ENCODE measurements at places on chromosomes 2 and 18.

- DNase-seq, result no peak
Measured at GRCh38 chr2:135792401-135793150, 44.4 kb downstream of the LCT start.

- DNase-seq, result no peak
Measured at GRCh38 chr2:111919794-111920608, 21.6 kb downstream of the MERTK start.

DNA sequence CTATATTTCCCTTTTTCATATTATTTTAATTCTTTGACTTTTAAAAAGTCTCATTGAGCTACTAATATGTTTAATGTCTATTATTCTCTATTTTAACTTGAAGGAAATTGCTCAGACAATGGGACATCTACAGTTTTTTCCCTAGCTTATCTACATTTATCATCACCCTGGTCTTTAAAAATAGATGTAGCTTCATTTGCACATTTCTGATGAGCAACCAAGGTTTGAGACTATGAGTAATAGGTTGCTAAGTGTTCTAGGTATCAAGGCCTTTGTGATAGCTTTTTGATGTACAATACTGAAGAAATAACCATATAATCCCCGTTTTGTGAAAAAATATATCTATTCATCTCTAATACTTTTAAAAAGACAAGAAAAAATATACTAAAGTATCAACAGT, 47.0 kb downstream of the STAT4 start:
- no peak for DNase-seq

- DNase-seq, result no peak
Measured at GRCh38 chr2:67783026-67783425, 279.8 kb downstream of the C1D start.

DNA sequence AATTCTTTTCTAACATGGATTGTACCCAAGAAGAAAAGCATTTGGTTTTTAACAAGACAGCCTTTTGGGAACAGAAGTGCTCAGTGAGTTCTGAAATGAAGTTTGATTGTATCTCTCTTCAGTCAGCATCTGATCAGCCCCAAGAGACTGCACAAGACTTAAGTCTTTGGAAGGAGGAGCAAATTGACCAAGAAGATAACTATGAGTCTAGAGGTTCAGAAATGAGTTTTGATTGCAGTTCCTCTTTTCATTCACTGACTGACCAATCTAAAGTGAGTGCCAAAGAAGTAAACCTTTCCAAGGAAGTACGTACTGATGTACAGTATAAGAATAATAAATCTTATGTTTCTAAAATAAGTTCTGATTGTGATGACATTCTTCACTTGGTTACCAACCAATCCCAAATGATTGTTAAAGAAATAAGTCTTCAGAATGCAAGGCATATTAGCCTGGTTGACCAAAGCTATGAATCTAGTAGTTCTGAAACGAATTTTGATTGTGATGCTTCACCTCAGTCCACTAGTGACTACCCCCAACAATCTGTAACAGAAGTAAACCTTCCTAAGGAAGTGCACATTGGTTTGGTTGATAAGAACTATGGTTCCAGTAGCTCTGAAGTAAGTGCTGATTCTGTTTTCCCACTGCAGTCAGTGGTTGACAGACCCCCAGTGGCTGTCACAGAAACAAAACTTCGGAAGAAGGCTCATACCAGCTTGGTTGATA, 31.2 kb downstream of the ZDBF2 start:
- DNase-seq, result no peak

DNA sequence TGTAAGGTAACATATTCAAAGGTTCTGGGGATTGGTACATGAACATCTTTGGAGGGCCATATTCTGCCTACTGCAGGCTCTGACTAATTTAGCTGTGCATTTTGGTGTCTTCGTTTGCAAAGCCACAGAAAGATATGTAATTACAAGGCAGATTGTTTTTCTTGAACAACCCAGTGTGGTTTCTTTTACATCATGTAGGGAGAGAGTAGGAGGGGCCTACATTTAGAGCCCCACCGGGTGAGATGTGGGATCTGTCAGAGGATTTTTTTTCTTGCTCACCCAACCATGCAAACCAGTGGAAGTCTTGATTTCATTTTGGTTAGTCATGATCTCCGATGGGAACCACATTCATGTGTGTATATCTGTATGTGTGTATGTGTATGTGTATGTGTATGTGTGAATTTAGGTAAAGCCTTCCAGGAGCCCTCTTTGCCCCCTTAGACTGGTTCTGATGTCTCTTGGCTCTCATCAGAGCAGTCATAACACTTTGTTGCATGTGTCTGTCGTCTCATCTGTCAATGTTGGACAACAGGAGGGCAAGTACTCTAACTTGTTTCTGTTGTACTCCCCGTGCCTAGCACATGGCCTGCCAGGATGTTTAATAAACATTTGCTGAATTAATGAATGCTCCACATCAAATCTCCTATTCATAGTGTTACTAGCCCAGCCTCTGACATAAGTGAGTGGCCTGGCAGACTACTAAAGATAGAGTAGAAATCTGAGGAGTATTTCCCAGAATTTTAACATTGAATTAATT, 239.9 kb downstream of the MTX2 start:
- no peak for DNase-seq

DNA sequence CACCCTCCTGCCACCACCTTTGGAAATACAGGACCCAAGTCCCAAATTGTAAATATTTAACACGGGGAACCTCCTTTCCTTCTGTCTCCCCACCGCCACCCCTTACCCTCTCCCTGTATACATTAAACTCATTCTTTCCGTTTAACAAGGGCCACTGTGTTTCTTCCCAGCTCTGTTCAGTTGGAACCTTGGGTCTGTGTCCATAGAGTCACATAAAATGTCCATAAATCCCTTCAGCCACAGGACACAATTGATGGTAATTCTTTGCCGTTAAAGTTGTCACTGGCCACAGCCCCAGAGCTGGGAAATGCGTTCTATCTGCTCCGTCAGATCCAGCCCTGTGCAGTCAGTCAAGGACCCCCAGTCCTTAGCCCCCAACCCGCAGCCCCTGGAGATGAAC, 49.9 kb upstream of the FZD7 start:
- no peak for DNase-seq

GRCh38 chr18:75034937-75035336, 174.0 kb downstream of the PTGR3 start:
- DNase-seq, result no peak

DNA sequence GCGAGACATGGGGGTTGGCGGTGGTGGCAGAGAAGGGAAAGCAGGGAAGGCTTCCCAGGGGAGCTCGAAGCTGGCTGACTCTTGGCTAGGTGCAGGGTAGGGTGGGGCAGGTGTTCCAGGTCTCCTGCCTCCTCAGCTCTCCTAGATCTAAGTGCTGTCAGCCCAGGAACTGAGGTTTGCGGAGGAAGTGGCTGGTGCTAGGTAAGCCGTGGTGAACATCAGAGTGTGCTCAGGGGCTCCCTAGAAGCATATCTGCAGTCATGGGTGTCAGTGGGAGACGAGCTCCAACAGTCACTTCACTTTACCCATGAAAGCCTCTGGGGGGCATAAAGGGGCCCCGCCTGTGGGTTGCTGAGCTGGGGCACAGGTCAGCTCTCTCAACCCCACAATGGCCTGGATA, 34.1 kb downstream of the ARHGEF4 start:
- DNase-seq, result no peak

- no peak for DNase-seq
Measured at GRCh38 chr2:129318581-129319421, 660.7 kb upstream of the RAB6C start.

DNA sequence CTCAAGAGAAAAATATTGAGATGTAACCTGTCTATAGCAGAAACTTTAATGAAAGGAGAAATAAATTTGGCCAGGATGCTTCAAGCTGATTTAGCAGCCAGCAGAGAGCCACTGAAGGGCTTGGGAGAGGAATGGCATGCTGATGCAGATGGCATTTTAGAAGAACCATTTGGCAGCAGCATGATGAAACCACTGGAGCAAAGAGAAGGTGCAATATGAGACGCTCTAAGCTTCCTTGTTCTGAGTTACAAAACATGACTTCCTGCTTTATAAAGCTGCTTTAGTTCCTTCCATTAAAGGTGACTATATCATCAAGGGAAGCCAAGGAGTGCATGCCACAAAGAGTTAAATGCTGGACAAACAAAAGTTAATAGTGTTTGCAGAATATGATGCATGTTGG, 189.7 kb downstream of the PID1 start:
- no peak for DNase-seq

DNA sequence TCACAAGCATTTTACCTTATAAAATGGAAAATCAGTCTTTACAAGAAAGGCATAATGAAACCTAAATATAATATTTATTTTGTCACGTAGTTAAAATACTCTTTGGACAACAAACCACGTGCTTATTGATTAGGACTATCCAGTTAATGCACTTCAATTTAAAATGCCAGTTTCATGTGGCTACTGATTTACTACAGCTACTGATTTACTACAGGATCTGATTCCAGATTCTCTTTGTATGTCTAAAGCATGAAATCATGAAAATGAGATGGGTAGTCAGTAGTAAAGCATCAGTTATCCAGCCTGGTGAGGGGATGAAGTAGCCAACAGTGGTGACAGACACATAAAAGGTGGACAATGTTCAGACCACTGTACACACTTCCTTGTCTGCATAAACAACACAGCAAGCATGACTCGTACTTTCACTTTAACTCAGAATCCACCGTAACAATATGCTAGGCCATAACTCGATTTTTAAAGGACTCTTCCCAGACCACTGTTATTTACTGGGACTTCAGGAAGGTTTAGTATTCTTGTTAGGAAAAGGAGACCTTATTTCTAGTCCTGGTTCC, 24.9 kb downstream of the ACAA2 start:
- DNase-seq, result no peak

GRCh38 chr18:58970943-58971790, 106.5 kb downstream of the ZNF532 start:
- no peak for DNase-seq

- peak; percentile 85 for DNase-seq
Measured at GRCh38 chr2:191171708-191172355, 21.0 kb upstream of the STAT4 start.

DNA sequence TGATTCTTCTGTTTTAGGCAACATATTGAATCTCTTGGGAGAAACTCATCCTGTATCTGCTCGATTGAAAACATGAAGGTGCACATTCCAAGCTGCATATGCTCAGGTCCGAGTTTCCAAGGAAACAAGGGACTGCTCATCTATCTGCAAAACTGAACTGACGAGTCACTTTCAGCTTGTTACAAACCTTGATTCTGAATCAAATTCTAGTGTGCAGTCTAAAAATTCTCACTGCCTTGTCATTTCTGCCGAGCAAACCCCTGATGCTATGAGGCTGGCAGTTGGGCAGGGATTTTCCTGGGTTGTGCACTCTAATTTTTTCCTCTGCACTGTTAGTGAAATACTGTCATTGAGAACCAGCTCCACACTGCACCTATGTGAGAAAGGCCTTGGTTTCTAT, 101.3 kb upstream of the ETAA1 start:
- peak; percentile 2 for DNase-seq

- DNase-seq, result no peak
Measured at GRCh38 chr2:8628866-8629209, 53.0 kb upstream of the ID2 start.

- no peak for DNase-seq
Measured at GRCh38 chr2:230898713-230899091, 26.3 kb downstream of the GPR55 start.

- DNase-seq, result no peak
Measured at GRCh38 chr2:73007991-73008765, 63.3 kb downstream of the SFXN5 start.

DNA sequence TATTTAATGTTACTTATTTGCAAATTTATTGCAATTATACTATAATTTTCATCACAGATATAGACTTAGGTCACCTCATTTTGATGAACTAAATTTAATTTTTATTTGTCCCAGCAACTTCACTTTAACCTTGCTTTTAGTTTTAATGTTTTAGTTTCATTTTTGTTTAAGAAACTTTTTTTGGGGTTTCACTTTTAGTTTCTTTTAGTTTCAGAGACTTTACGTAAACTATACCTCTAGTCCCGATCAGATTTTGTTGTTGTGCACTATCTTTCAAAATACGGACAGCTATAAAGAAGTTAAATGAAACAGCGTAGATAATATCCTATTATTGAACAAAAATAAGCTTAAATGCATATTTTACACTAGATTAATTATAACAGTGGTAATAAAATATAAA, 460.5 kb downstream of the ERBB4 start:
- DNase-seq, result no peak

DNA sequence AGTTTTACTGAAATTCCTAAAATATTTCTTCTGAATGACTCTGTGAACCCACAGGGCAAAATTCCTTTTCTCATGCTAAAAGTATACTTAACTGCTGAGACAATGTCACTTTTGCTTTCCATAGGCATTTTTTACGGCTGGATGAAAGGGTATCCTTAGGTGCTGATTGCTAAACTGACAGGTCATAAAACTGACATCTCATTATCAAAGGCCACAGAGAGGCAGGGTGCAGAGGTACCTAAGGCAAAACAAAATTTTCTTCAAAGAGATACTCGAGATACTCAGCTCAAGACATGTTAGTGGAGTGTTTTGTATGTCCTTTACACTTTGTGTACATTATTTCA, 62.0 kb upstream of the WDR75 start:
- peak; percentile 8 for DNase-seq

- DNase-seq, result no peak
Measured at GRCh38 chr2:99719102-99719501, 229.3 kb upstream of the REV1 start.

GRCh38 chr2:121017396-121017795, 267.6 kb downstream of the TFCP2L1 start:
- DNase-seq, result no peak

DNA sequence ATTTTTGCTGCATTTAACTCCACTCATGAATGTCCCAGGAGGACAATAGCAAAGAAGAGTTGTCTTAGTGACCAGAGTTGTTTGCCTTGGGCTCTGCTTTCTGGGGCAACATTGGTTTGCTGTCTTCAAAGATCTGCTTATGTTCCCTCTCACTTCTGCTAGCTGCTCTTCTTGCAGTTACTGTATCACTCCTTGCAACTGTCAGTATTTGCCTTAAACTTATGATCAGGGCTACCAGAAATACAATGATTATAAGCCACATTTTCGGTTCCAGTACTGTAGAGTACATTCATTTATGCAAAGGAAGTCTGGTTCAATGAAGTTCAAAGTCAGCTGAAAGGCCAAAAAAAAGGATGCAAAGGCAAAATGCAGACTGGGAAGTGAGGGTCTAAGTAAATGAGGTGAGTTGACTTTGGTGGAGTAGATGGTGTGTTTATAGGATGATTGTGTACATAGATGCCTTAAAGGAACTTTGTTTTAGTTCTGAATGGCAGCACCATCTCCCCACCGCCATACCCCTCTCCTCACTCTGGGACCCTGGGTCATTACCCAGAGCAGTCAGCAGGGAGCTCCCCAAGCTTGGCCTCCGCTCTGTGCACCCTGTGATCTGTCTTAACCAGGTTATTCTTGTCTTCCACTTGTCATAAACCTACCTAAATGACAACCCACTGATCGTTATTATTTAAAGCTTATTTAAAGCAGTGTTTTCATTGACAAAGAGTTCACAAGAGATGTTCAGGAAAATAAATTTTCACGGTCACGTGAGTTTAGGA, 236.0 kb downstream of the DOK6 start:
- no peak for DNase-seq

DNA sequence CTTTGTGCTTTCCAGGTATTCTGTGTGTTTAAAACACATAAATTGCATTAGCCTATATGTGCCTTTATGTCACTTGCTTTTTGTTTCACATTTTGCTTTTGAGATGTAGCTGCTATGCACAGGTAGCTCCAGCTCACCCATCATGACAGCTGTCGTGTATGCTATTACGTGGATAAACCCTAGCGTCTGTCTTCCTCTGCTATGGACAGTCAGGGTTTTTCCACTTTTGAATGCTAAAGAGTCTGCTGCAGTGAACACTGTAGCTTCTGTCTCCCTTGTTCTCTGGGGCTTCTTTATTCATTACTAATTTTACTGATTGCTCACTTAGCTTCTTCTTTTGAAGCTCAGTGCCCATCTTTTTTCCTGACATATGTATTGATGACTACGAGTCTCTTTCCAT, 24.7 kb upstream of the MBP start:
- no peak for DNase-seq
